Heart right ventricle (tissue), 16 donors: ENCODE measurements at places on chromosomes 7 and 10. TPM values are rescaled to one million over a fixed set of nuclear protein-coding genes. Genes with fewer than 3 reads are reported as not detected.

- DNase-seq, result no peak
These were observed 384.5 kb downstream of the NEBL start for GRCh38 chr10:20512631-20513030.

GRCh38 chr7:75532639-75533038, 40.5 kb downstream of the SPDYE5 start:
- DNase-seq, result no peak

NEUROD6 gene
- not detected for total RNA-seq

GRCh38 chr10:6275022-6275997, 72.6 kb downstream of the PFKFB3 start:
- peak; percentile 84 for DNase-seq

GRCh38 chr10:122551450-122551849, 9.1 kb upstream of the DMBT1 start:
- peak; percentile 44 for DNase-seq

DNA sequence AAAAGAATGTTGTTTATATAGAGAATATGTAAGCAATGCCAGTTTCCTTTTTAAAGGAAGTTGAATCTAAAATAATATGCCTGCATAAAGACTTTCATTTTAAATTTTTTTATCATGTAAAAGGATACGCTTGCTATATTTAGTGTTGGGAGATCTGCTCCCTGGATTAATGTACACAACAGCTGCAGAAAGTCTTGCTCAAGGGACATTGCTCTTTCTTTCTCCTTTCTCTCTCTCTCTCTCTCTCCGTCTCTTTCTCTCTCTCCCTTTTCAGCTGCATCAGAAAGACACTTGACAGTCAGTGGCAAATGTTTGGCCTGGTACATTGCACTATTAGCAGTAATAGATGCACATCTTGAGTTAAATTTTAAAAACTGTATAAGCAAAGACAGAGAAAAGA, 739 bp downstream of the MYPN start:
- DNase-seq, result no peak

- DNase-seq, result peak; percentile 61
These were observed 76.9 kb downstream of the RNF216 start for GRCh38 chr7:5704534-5704922.

GRCh38 chr7:92634924-92635519, 44.8 kb upstream of the FAM133B start:
- DNase-seq, result no peak

SPAM1 gene
- total RNA-seq, result not detected

GRCh38 chr10:92696606-92697383, 7.0 kb downstream of the HHEX start:
- no peak for DNase-seq

DNA sequence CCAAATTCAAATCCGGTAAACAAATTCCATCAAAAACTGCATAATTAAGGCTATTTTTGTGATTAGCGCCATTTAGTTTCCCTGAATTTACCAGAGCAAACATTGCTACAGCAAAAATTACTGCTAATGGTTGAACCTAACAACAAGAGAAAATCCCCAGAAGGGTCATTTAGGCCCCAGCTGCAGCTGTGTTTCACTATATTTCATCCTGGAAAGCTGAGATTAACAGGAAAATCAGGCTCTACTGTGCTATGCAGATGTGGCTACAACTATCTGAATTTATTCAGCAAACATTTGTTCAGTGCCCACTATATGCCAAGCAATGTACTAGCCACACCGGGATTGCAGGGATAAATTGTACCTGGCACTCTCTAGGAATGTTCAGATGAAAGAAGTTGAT, 104.0 kb downstream of the PON1 start:
- DNase-seq, result no peak

GNB2 gene
- 150 TPM for total RNA-seq

- DNase-seq, result no peak
These were observed 138.0 kb upstream of the STK17A start for GRCh38 chr7:43444711-43445578.

GRCh38 chr7:39621784-39622411, 1.5 kb upstream of the RALA start:
- no peak for DNase-seq

KCND2 gene
- 0.04 TPM for total RNA-seq

GRCh38 chr7:2968176-2968575, 75.5 kb downstream of the CARD11 start:
- DNase-seq, result no peak

GRCh38 chr10:2949948-2950354, 117.4 kb upstream of the PFKP start:
- no peak for DNase-seq

- peak; percentile 5 for DNase-seq
These were observed 757 bp upstream of the PALS2 start for GRCh38 chr7:24572393-24572996.

DNA sequence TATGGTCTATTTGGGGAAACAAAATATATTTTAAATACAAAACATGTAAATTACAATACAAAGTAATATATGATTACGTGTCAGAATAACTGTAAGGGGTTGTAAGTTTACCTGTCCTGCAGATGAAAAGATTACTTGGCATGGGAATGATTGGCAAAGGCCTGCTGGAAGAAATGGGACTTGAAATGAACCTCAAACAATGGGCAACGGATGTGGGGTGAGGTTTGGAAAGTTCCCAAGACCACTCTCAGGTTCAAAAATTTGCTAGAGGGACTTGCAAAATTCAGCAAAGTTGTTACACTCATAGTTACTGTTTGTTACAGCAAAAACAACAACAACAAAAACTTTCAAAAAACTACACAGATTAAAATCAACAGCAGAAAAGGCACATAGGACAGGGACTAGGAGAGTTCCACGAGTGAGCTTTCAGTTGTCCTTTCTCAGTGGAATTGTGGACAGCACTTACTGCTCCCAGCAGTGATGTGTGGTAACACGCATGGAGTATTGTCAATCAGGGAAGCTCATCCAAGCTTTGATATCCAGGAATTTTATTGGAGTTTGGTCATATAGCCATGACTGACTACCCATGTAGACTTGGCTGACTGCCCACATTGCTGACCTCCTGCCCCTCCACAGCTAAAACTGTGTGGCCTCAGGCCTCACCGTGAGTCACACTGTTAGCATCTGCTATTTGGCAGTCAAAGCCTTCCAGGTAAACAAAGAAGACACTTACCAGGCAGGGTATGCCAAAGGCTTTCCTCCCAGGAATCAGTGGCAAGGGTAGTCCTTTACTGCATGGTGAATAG, 43.8 kb downstream of the EXOC6 start:
- no peak for DNase-seq

- peak; percentile 23 for DNase-seq
These were observed 90.1 kb upstream of the NFE2L3 start for GRCh38 chr7:26061678-26062603.

DNA sequence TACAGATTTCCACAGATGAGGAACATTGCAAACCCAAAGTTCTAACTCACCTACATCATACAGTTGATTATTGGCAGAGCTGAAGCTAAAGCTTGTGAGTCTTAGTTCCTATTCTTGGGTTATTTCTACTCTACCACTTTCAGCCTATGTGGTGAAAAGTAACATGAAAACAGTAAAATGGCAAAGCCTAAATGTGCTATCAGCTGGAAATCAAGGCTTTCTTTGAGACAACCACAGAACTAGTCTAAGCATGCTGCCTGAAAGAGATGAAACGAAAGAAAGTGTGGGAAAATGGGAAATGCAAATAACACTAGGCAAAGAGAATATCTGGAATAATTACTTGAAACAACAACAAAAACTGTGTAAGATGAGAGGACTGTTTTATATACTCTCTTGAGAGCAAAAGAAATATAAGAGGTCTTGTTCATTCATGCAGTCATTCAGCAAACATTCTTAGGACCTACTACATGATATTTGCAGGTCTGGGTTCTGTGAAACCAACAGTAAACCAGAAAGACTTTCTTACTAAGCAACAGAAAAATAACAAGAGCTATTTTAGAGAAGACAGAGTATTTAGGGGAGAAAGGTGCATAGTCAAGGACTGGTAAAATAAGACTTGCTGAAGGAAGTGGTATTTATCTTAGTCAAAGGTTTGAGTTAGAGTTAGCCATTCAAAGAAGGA, 437.1 kb downstream of the HTR7 start:
- no peak for DNase-seq

DNA sequence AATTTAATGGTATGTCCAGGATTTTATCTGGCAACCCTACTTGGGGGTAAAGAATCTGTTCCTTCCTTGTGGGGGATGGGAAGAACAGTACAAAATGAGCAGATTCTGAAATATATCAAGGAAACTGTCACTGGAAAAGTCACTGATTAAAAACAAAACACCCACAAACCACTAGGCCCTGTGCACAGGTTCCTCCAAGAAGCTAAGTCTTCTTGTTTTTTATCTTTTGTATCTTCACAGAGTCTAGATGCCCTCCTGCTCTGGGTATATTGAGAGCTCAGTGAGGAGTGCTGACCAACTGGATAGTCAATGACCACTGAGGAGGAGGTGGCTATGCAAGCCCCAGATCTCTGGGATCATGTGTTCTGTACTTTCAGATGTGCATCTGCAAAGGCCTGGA, 86.8 kb upstream of the ANKRD1 start:
- DNase-seq, result no peak

PRSS1 gene
- not detected for total RNA-seq

DNA sequence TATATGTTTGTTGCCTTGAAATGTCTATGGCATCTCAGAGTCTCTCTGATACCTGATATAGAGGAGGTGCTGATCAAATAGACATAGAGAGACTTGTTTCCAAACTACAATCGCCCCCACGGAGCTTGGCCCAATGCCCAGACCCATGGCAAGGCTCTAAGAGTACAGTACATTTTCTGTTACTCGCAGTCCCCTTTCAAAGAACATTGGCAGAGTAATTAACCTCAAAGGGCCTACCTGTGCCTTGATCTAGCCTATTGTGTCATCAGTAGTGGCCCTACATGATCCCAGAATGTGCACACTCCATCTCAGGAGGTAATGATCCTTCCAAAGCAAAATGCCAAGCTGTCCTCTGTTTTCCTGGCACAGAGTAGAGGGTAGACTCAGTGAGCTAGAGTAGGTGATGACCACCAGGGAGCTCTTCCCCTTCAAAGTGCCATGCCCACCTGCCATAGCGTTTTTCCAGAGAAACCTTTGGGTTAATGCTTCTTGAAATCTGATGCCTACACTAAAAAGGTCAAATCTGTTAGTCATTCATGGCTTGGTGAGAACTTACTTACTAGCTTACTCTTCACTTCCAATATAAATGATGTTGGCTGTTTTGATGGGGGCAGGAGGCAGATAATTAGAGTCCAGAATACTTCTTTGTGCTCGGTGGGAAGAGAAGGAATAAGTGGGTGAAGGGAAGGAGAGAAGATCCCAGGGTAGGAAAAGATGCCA, 41.2 kb upstream of the ACSL5 start:
- DNase-seq, result no peak

HHEX gene
- 5.0 TPM for total RNA-seq
